ENCODE measurements at places on chromosomes 12 and 14. TPM values are rescaled to one million over a fixed set of nuclear protein-coding genes. Genes with fewer than 3 reads are reported as not detected.

The CAPS2 gene
- polyA plus RNA-seq = 0.98 TPM

The BMAL2 gene
- polyA plus RNA-seq = 11.0 TPM

DNA sequence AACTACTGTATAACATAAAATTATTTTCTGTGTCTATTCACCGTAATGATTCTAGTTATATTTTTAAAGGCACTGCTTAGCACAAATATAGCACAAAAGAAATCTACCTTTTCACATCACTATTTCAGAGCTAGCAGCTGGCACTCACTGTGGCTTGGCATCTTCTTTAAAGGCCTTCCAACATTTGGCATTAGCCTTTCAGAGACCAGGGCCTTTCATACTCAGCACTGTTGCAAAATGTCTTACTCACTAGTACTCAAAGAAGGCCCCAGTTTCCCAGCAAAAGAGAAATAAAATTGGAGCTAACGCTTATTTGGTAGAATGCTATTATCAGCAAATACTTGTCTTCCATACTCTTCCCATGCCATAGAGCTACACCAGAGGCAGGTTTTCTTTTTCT lies 238.4 kb downstream of the MED13L start:
- no peak for DNase-seq

DNA sequence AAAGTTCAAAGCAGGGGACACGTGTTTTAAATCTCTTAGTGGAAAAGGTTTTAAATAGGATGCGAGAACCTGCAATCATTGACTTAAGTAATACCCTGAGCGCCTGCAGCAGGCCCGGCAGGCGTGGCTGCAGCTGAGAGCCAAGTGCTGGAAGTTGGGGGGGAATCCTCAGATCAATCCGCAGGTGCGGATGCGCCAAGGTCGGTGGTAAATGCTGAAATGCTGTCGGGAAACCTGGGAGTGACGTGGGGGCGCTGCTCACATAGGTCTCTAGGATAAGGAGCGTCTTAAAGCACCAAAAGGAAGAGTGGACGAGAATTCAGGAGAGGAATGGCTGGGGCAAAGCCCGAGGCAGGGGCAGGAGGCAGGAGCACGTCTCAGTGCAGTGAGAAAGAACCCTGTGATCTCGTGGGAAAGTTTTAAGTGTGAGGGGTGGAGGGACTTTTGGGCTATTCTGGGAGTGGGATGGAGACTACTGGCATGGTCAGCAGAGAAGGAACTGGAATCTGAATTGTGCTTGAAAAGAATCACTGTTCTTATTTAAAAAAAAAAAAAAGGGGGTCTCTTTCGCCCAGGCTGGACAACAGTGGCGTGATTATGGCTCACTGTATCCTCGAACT lies 883 bp upstream of the CDCA4 start:
- DNase-seq = peak; percentile 44

GRCh38 chr14:85534458-85535293 lies 4.7 kb downstream of the FLRT2 start:
- peak; percentile 24 for DNase-seq

DNA sequence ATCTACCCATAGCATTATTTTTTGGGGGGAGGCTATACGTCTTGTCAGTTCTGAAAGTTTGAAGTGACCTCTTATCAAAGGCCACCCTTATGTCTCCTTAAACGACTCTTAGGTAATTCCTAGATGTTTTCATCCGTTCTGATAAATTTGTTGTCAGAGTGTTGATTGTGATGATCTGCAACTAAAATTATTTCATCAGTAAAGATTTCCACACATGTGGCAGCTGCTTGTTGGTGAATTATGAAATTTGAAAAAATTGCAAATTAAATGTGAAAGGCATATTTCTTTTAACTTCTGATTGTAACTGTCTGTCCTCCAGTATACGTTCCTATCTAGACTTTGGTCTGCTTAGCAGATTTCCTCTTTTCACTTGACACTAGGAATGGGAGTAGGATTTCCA lies 1.4 kb downstream of the ADIPOR2 start:
- no peak for DNase-seq

GRCh38 chr12:95603351-95604145 lies 52.3 kb upstream of the USP44 start:
- DNase-seq = no peak

GRCh38 chr12:26297396-26298070 lies 102.2 kb downstream of the SSPN start:
- no peak for DNase-seq

DNA sequence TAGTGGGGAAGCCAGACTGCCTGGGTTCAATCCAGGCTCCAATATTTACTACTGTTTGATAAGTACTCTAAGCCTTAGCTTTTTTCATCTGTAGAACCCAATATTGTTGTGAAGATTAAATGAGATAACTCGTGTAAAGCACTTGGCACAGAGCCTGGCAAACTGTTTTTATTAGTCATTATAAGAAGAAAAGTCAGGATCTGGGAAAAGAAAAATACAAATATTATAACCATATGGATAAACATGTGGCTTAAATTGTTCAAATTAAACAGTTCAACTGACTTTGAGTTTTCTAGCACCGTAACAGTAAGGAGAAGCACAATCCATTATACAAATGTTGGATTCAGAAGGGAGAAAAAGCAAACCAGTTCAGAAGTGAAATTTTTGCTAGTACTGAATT lies 22.0 kb upstream of the CDK17 start:
- peak; percentile 85 for DNase-seq

GRCh38 chr12:116881325-116881876 lies at the start of gene HRK:
HRK (minus strand) TSS chr12:116881441; CDS start chr12:116881307, 134 bp downstream.
- DNase-seq = no peak

- DNase-seq = no peak
Measured at GRCh38 chr14:100834794-100835547, 9.1 kb downstream of the MEG3 start.

Measured in IMR-90 (cell line).